ENCODE measurements at places on chromosomes 7 and 10.
A peak's percentile ranks its signal among the peaks of the same experiment; 100 is the strongest.

DNA sequence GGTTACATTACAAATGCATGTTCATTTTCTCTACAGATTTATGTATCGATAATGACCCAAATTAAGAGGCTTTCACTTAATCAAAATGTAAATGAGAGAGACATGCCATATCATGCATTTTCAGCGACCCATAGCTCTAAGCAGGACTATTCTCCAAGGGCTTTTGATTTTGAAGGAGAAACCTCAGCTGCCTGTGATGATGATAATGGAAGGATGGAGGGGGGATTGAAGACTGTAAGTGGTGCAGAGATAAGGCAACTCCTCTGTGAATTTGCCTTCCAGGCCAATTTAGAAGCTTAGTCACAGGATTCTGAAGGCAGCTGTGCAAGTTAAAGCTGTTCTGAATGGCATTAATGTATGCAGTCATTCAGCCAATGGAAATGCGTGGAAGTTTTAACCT, 8.3 kb downstream of the VSTM2A start:
- DNase-seq, result no peak

GRCh38 chr10:8275911-8276310, 221.4 kb downstream of the GATA3 start:
- no peak for DNase-seq

DNA sequence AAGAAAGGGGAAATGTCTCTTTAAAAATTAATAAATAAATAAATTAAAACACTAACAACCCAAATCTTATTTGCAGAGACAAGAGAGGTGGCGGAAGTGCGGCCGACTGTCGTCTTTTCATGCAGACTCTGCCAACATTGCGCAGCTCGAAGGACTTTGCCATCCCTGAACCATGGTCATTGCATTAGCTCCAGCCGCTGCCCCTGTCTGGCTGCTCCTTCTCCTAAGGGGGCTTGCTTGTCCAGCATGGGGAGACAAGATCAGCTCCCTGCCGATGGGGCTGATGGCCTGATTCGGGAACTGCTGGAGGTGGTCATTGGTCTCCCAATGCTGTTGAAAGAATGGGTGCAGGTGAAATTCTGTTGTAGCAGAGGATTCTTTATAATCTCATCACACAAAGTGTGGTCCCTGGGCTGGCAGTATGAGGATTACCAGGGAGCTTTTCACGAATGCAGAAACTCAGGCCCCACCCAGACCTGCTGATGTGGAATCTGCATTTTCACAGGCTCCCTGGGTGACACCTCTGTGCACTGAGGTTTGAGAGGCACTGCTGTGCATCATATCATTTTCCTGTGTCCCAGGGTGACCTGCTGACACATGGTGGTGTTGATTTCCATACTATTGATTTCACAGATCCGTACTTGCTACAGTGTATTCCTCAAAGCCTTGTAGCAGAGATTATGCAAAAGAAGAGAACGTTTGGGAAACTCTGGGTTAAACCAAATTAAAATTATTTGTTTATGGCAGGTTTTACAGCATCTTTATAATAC, 172.4 kb upstream of the ZMIZ1 start:
- no peak for DNase-seq

- DNase-seq, result no peak
Measured at GRCh38 chr7:152423991-152424347, 11.8 kb downstream of the KMT2C start.

- peak; percentile 69 for DNase-seq
Measured at GRCh38 chr10:114874827-114875411, 53.3 kb downstream of the FHIP2A start.

GRCh38 chr7:3028071-3028757, 15.5 kb downstream of the CARD11 start:
- DNase-seq, result peak; percentile 56

DNA sequence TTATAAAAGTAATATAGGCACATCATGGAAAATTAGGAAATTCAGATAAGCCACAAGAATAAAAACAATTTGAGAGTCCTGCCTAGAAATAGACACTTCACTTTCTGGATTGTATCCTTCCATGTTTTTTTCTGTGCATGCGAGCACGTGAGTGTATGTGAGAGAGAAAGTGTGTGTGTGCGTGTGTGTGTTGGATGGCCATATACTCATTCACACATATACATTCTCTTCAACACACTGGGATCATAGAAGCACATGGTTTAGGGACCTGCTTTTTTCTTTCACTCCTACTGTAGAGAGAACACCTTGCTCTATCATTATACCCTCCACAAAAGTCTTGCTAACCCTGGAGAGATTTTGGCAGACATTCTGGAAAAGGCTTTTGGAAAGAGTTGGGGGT, 7.5 kb downstream of the FFAR4 start:
- no peak for DNase-seq

DNA sequence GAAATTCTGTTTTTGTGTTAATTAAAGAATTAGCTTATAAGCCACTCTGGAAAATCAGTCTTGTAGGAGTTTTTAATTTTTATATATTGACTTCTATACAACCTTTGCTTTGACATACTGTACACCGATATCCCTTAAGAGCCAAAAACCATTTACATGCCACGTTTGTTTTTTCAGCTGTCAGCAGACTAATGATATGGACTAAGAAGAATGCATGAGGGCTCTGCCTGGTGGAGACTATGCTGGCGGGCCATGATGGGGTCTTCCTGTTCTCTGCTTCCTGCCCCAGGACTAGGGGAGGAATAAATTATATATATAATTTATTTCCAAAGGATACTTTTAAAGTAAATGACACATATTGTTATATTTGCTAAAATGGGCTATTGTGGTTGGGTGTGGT, 96.3 kb downstream of the CDK14 start:
- peak; percentile 18 for DNase-seq

GRCh38 chr10:48800007-48800675, 115.5 kb downstream of the WDFY4 start:
- DNase-seq, result no peak

- no peak for DNase-seq
Measured at GRCh38 chr10:117699436-117700075, 157.0 kb downstream of the EMX2 start.

Measured in fibroblast of pulmonary artery (primary cell).